Activated T-helper 1 cell treated with Interleukin-2 at 50 U/mL for 16 hours (primary cell): ENCODE measurements at places on chromosomes 12 and 14.

GRCh38 chr14:95948558-95948981 is 71.9 kb downstream of the TUNAR start:
- DNase-seq: no peak

- DNase-seq: no peak
Observed at GRCh38 chr14:44508834-44509233, 1.8 kb upstream of the FSCB start.

GRCh38 chr14:22849212-22849819 is 12.9 kb downstream of the MMP14 start:
- no peak for DNase-seq

GRCh38 chr14:61034416-61035120 is 53.5 kb downstream of the SLC38A6 start:
- DNase-seq: no peak

DNA sequence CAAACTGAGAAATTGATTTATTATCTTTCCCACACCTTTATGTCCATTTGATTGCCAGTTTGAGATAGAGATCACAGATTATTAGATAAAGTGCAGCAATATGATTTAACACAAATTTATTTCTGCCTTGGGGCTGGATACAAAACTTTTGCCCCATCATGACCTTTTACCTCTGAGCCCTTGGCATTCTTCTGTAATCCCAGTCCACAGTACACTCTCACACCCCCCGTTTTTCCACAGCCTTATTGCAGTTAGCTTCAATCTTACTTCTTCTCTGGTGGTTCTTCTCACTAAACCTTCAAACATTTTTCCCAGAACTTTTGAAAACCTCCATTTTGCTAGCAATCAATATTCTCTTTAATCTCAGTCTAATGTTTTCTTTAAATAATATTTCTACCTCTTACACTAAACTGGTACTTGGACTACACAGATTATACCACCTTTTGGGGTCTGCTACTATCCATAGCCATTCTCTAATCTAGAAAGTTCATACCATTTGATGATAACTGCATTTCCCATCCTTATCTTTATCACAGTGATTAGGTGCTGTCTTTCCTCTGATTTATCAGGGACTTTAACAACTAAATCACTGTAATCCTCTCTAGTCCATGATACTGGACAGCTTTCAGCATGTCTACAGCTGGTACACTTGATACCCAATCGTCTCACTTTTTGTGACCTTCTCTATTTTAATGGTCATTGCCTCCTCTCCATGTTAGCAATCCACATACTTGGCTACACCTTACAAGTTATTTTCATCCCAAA is 186.7 kb upstream of the PDE3A start:
- no peak for DNase-seq

GRCh38 chr14:54440476-54440872 is 700 bp downstream of the CNIH1 start:
- DNase-seq: no peak

- no peak for DNase-seq
Observed at GRCh38 chr12:122048151-122048550, 26.5 kb downstream of the BCL7A start.

DNA sequence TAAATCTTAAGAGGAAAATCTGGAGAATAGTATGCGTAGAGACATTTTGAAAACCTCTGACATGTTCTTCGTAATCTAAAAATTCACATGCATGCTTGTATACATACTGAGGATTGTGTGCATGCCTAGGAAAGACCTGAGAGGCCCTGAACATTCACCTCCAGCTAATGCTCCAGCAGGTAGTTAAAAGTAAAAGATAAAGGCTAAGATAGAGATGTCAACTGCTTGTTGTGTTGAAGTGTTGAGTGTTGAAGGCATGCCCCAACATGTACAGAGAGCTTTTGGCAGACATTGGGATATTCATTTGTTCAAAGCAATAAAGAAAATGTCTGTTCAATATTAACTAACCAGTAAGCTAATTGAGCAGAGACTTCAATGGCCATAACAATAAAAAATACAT is 118.6 kb upstream of the SYT1 start:
- no peak for DNase-seq

- DNase-seq: no peak
Observed at GRCh38 chr14:103161054-103161397, 37.8 kb downstream of the TNFAIP2 start.

DNA sequence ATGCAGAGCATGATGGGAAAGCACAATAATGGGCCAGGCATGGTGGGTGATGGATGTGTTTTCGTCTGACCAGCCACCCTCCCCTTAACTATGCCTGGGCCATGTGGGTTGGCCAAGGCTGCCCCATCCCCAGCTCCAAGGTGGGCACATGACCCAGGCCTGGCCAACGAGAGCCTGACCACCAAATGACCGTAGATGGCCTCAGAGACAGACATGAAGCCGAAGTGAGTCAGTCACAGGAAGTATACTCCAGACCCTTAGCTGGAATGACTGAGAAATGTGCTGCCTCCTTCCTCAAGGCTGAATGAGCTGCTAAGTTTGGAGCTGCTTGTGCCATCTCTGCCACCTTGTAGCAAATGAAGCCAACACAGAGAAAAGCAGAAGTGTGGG is 233.6 kb downstream of the BCL11B start:
- DNase-seq: no peak

GRCh38 chr14:31059152-31059924 is 33.2 kb upstream of the STRN3 start:
- DNase-seq: no peak

GRCh38 chr12:32918890-32919801 is 22.6 kb upstream of the PKP2 start:
- DNase-seq: no peak

GRCh38 chr12:96073346-96074330 is 38.3 kb upstream of the LTA4H start:
- no peak for DNase-seq

DNA sequence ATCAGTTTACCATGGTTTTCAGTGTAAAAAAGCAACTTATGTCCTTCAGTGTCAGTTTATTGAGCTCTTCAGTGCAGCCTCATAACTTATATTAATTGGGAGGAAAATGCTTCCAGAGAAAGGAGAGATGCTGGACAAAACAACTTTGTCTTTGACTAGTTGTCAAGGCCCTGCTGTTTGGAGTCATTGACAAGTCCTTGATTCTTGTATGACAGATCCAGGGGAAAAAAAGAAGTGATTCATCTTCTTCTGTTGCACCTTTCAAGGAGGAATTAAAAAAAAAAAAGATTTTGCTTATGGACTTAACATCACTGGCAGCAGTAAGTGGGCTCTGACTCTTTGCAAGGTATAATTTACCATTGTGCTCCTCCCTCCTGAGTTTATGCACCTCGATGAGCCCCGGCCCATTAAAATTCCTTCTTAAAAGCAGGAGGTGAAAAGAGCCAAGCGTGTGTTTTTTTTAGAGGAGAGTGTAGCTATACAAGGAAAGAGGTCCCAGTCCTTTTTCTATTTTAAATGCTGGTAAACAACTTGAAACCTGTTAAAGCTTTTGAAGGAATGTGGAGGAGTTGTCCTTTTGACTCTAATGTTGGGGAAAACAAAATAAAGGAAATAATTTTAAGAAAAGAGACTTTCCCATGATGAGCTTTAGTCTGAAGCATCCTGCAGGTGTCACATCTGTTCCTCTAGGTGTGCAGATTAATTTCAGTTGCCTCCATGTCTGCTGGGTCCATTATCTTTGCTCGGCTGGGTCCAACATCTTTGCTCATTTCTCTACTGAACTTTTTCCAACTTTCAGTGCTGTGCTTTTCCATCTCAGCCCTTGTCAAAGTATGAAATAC is 431.6 kb downstream of the RAD51B start:
- DNase-seq: no peak

DNA sequence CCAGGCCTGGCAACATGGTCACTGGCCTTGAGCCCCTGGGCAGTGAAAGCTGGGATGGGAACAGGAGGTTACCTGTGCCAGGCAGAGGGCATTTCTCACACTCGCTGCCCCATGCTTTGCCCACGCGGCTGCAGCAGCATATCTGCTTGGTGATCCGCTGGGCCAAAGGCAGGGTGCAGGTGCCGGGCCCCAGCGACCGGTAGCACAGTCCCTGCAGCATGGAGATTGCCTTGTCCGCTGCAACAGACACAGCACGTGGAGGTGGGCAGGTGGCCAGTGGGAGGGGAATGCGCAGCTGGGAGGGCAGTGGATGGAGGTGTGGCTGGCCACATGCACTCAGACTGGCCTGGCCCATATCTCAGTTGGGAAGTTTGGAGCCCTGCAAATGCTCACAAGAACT is 35.3 kb downstream of the ISCA2 start:
- DNase-seq: no peak

DNA sequence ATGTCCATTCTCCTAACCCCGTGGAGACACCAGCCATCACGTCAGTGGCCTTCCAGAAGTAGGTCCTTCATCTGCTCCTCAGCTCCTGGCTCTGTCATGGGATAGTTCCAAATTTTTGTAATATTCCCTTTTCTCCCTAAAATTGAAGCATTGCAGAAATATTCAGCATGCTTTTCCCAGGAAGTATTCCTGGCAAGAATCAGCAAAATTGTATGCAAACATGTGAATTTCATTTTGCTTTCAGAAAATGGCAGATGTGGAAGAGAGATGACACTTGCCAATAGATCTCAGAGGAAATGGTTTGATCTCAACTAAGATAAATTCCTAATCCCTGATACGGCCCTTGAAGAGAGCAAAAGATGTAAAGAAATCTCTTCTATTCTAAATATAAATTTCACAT is 298.9 kb downstream of the ITPR2 start:
- no peak for DNase-seq

GRCh38 chr14:105853089-105853906 is 326.9 kb downstream of the TMEM121 start:
- DNase-seq: no peak

GRCh38 chr12:128069359-128069997 is 197.5 kb upstream of the TMEM132C start:
- DNase-seq: no peak

GRCh38 chr12:32964981-32965585 is 68.5 kb upstream of the PKP2 start:
- no peak for DNase-seq

GRCh38 chr12:92065018-92065499 is 80.6 kb downstream of the BTG1 start:
- DNase-seq: no peak

DNA sequence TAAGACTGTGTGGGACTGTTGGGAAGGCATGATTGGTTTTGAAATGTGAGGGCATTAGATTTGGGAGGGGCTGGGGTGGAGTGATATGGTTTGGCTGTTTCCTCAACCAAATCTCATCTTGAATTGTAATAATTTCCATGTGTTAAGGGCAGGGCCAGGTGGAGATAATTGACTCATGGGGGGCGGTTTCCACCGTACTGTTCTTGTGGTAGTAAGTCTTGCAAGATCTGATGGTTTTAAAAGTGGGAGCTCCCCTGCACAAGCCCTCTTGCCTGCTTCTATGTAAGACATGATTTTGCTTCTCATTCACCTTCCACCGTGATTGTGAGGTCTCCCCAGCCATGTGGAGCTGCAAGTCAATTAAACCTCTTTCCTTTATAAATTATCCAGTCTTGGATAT is 76.6 kb upstream of the PPFIA2 start:
- DNase-seq: no peak

- no peak for DNase-seq
Observed at GRCh38 chr12:105993766-105994555, 144.8 kb downstream of the NUAK1 start.

- no peak for DNase-seq
Observed at GRCh38 chr14:81437244-81437643, 37.1 kb upstream of the STON2 start.

DNA sequence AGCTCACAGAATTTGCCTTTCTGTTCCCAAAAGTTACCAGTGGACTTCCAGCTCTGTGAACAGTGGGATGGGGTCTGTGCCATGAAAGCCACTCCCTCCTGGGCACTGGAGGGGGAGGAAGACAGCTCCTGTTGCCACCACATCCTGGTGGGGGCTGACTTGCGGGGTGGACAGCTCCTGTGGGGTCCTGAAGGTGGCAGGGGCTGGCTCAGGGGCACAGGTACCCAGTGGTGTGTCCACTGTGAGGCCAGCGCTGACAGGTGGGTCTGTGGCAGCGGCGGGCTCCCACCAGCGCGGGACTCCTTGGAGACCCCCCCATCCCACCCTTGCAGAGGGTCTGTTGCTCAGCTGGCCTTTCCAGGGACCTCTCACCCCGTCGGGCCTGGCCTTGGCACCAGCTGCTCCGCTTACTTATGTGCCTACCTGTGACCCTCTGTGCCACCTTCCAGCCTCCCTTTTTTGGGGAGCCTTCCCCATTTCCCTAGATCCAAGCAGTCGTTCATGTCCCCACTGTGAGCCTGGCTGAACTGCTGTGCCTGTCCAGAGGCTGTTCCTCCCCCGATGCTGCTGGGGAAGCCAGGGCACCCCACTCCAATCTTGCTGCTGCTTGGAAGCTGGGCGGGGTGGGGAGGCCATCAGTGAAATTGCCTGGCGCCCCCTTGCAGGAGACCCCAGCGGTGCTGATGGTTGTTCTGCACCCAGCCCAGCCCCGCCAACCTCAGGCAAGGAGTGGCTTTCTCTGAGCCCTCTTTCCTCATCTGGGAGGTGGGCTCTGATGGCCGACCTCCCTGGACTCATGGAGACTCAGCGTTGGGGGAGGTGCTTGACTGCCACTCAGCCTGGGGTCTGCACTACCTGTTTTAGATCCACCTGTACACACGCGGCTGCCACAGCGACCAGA is 2.2 kb downstream of the TEDC1 start:
- no peak for DNase-seq

DNA sequence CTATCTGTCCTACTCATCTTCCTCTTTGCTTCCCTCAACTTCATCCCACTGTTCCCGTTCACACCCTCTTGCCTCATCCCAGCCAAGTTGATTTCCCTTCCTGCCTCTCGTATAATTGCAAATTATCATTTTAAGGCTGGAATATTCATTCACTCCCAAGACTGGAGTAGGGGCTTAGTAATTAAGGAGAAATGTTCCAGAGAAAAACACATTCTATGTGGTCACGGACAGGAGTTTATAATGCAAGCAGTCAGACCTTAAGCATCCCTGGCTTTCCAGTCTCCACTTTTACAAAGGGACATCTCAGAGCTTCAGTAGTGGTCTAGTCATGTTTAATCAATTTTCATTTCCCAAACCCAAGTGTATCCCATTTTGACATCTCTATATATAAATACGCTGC is 54.9 kb downstream of the TMEM132D start:
- no peak for DNase-seq

DNA sequence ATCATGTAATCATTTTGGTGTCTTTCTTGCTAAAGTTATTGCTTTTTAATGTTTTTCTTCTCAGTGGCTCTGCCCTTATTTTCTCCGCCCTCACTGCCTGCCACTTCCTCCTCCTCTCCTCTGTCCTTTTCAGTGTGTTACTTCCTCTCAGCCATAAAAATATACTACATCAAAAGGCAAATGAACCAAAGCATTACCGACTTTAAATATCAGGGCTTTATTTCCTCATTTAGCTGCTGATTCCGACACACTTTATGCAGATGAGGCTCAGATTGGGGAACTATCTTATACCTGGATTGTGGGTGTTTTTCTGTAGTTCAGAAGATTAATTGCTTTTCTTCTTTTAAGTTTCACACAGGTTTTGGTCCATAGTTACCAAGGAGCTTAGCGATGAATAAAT is 118.1 kb downstream of the CMAS start:
- no peak for DNase-seq

- no peak for DNase-seq
Observed at GRCh38 chr12:91001306-91001705, 3.5 kb downstream of the EPYC start.
